ENCODE measurements at places on chromosomes 1 and 21.

- DNase-seq, result no peak
Measured at GRCh38 chr1:36753451-36753850, 270.7 kb upstream of the CSF3R start.

DNA sequence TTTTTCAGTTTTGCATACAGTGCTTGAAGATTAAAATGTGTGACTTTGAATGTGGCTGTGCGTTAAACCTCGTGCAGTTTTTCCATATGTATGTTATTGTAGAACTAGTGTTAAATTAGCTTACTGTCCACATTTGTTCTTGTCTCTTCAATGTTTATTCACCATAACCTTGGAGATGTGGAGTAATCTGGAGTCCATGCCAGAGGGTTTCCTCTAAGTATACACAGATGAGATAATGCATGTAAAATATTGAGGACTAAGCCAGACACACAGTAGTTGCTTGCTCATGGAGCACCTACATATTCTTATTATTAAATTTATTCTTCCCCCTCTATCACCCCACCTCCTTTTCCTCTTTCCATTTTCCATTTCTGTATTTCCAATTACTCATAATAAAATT, 7.7 kb upstream of the GIPC2 start:
- DNase-seq, result no peak

DNA sequence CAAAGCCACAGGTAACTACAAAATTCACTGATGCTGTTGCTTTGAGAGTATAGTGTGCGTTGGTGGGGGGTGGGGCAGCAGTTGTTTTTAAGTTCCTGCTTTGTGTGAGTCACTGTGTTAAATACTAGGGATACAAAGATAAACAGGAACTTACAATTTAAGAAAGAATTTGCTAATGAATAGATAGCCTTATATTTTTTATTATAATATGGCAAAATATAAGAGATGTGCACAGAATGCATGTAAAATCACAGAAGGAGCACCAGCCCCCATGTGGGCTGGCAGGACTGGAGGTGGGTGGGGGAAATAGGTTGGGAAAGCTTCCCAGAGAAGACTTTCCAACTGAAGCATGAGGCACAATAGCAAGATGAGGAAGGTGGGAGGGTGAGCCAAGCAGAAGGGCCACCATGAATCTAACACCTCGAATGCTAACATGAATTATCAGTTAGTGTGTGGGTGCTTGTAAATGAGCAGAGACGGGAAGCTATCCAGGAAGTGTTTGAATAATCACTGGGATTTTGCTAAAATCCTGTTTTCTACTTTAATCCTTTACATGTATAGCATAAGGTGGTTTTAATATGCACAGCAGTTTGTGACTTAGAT, 57.0 kb upstream of the RAVER2 start:
- DNase-seq, result no peak

DNA sequence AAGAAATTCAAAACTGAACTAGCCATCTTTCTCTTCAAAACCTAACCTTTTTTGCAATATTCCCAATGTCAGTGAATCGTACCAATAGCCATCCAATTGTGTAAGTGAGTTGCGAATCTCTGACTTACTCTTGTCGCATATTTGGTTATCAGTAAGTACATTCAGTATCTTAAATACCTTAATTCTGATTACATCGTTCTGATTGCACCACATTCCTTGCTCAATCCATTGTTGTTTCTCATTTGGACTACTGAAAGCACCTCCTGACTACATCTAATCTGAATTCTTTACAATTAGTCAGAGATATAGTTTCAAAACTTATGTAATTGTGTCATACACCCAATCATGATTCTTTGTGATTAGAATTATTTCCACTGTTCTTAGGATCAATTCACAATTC, 16.8 kb upstream of the BRINP3 start:
- no peak for DNase-seq

DNA sequence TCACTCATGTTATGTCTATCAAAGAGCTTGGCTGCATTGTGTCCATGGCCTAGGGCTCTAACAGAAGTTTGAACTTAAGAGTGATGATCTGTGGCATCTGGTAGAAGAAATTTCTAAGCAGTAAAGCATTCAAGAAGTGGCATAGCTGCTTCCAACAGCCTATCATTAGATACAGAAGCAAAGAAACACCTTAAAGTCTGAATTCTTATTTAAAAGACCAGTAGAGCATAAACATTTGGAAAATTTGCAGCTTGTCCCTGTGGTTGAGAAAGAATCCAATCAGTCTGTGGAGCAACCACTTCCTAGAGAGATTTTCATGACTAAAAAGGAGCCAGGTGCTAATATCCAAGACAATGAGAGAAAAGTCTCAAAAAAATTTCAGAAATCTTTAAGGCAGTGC, 165.5 kb downstream of the SNX7 start:
- DNase-seq, result no peak

DNA sequence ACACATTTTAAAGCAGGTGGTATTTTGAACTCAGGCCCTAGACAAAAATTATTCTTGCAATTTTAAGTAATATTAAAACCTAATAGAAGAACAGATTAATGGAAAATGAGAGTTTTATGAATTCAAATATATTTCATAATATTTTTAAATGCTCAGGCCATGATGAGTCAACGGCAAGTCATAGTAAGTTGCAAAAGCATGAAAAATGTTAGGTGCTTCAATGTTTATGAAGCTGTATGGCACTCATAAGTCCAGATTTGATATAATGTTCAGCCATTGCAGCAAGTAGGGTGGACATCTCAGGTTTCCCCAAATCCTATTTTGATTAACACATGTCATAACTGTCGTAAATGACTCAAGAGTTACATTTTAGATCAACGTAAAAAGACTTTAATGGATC, 112.6 kb downstream of the GRIK1 start:
- no peak for DNase-seq

- DNase-seq, result no peak
Measured at GRCh38 chr1:76611770-76612445, 255.4 kb upstream of the ST6GALNAC5 start.

DNA sequence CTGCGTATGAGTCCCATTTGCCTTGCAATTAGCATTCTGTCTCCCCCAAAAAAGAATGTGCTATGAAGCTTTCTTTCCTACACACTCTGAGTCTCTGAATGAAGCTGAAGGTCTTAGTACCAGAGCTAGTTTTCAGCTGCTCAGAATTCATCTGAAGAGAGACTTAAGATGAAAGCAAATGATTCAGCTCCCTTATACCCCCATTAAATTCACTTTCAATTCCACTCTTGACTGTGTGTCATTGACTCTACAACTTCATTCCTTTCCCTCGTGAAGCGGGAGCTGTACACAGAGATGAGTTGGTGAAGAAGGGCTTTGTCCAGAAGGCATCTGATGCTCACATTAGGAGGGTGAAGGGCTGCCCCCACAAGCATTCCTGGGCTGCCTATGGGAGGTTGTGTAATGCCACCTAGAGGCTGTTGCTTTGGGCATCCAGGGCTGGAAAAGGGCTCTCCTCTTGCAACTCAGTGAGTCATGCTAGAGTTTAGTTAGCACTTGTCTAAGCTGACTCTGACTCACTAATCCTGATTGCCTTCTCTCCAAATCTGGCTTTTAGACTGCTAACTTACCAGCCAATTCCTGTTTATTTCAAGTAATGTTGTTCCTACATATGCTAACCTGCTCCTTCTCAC, 1.8 kb downstream of the SPRR1B start:
- peak; percentile 20 for DNase-seq

- no peak for DNase-seq
Measured at GRCh38 chr1:90474158-90474557, 242.9 kb downstream of the BARHL2 start.

GRCh38 chr1:212712451-212713303, 13.0 kb upstream of the BATF3 start:
- no peak for DNase-seq

GRCh38 chr1:58765441-58765840, 18.4 kb downstream of the JUN start:
- no peak for DNase-seq

DNA sequence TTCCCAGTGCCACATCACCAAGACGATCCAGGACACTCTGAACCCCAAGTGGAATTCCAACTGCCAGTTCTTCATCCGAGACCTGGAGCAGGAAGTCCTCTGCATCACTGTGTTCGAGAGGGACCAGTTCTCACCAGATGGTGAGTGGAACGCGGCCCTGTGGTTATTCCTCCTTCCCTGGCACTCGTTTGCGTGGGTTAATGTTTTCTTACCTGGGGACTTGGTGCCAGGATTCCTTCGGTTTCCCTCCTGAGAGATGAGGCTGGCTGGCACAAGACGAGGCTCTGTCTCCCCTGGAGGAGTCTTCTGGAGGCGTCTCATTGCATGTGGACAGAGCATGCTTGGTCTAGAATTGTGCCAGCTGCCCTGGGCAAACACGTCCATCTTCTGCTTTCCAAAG, 29.3 kb downstream of the ATP5PO start:
- DNase-seq, result no peak

DNA sequence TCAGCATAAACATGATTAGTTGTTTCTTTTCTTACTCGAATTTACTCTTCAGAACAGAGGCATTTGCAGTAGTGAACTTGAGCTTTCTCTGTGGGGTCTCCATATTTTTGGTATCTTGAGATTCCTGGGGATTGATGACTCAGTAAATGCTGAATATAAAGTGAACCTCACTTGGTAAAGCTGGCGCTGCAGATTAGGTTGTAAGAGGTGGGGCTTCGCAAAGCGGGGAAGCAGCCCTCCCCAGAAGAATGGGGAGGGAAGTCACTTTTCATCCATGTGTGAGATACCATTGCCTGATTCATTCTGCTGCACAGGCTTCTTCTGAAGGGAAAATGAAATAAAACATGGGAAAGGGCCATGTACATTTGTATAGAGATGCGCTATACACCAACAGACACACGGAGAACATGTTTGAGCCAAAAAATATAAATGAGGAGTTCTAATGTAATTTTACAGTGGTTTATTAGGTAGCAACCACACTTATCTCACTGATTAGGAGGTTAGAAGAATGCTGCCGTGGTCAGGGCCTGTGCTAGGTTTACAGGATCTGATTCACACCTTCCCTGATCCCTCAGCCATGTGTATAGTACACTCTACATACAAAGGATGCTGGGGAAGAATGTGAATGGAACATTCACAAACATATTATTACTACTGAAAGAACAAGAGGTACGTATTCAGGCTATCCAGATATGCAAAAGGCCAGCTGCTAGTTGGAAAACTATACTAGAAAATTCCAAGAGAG, 63.5 kb downstream of the DNTTIP2 start:
- no peak for DNase-seq

DNA sequence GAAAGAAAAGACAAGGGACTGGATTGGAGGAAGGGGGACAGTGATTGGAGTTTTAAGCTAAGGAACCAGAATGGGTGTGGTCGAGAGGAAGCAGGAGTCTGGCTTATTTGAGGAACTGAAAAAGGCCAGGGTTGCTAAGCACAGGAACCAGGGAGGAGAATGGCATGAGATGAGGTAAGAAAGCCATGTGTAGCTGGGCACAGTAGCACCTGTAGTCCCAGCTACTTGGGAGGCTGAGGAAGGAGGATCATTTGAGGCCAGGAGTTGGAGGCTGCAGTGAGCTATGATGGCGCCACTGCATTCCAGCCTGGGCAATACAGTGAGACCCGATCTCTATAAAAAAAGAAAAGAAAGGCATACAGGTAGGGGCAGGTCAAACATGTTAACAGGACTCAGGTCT, 8.1 kb upstream of the KHDRBS1 start:
- no peak for DNase-seq

DNA sequence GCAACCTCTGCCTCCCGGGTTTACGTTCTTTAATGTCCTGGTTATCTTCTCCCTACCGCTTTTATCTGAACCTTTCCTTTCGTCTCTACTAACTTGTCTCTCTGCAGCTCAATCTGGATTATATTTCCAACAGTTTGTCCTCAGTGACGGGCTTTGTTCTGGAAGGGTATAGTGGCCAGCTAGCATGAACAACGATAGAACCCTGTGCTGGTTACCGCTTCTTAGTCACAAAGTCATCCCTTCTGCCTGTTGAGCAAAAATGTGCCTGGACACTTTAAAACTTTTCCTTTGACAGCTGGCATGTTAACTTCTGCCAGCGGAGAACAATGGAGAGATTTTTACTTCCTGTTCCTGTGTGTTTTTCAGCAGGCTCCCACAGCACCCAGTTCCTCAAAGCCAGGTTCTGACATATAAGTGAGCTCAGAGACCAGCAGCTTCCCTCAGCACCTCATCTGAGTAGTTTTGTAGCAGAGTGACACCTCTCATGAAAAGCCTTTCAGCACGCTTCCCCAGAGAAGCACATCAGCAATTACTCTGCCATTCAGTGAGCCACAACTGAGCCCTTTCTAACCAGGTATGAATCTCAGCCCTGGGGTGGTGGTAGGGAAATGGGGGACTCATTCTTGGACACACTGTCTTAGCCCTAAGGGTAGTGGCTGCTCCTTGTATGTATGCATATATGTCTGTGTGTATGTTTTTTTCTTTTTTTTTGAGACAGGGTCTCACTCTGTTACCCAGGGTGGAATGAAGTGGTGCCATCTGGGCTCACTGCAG, 23.6 kb upstream of the CCDC17 start:
- no peak for DNase-seq

DNA sequence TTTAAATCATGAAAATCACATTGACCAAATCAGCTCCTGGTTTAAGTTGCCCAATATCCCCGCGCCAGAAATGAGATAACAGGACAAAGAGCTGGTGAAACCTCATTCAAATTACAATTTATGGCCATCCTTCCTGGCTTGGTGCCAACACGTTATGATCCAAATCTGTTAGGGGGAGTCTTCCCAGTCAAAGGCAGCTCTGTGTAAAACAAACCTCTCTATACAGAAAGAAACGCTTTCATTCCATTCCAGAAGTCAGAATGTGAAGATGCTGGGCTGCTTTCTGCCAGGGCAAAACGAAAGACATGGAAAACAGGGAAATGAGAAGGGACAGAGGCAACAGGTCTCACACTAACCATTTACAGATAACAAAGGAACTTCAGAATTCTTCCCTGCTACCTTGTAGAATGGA, 53.5 kb upstream of the TIAM1 start:
- DNase-seq, result no peak

DNA sequence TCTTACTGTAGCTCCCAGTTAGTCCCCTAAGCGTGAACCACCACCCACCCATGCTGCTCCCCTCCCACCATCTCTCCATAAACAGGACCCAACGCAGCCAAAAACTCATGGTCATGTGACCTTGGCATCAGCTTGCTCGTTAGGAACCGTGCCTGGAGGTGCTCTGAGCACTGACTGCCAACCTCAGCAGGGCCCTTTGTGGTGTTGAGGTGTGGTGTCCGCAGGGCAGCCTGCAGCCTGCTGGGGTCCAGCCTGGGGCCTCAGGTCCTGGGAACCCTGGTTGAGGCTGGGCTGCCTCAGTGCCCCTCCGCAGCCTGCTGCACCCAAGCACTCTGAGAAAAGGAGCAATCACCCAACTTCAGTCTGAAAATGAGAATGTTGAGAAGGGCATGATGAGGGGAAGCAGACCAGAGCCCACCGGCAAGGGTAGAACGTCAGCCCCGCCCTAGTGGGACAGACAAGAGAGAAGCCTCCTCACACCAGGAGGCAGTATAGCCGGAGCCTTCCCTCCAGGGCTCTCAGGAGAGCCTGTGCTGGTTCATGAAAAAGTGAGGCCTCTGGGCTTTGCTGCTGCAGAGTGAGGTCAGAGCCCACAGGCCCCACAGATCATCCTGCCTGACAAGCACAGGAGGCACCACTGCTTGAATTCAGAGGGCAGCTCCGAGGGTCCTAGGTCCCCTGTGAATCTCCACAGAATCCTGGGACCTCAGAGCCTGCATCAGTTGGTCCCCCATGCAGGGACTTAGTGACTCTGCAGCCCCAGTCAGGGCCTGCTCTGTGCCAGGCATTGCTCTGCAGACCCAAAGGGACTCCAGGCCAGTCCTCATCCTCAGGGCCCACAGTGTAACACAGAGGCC, 4.9 kb upstream of the COL6A2 start:
- no peak for DNase-seq

Data from iPS-NIHi11 (cell line).